GM18507 (cell line): ENCODE measurements at places on chromosomes 7 and 10.

DNA sequence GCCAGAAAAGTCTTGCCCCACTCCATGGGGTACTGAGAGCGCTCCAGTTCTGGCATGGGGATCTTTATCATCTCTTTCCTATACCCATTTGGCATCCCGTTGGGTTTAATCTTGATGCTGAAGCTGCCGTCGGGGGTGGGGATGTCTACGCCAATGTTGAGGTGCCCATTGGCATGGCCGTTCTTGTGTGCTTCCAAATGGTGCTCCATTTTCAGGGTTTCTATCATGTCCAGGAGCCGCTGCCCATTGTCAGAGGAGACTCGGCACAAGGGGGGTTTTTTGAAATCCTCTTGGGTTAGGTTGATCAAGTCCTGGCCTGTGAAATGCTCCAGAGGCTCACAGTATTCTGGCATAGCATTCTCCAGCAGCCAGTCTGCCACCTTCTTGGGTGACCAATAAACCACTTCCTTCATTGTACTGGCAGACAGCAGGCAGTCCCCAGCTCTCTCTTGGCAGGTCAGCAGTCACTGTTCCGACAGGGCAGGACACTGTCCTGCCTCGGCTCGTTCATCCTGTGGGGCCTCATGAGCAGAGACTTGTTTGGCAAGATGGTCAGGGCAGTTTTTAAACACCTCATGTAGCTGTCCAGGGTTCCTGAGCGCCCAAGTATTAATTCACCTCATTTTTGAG is 92.5 kb upstream of the ASAH2 start:
- no peak for DNase-seq

- no peak for DNase-seq
Observed at GRCh38 chr10:15321431-15322341, 49.4 kb downstream of the FAM171A1 start.

GRCh38 chr10:108970016-108970415 is 953.3 kb downstream of the XPNPEP1 start:
- no peak for DNase-seq

GRCh38 chr10:83562381-83562780 is 576.9 kb upstream of the GHITM start:
- no peak for DNase-seq

GRCh38 chr7:2684501-2684900 is 3.5 kb upstream of the AMZ1 start:
- no peak for DNase-seq

GRCh38 chr10:78381107-78381506 is 347.4 kb downstream of the RPS24 start:
- no peak for DNase-seq

DNA sequence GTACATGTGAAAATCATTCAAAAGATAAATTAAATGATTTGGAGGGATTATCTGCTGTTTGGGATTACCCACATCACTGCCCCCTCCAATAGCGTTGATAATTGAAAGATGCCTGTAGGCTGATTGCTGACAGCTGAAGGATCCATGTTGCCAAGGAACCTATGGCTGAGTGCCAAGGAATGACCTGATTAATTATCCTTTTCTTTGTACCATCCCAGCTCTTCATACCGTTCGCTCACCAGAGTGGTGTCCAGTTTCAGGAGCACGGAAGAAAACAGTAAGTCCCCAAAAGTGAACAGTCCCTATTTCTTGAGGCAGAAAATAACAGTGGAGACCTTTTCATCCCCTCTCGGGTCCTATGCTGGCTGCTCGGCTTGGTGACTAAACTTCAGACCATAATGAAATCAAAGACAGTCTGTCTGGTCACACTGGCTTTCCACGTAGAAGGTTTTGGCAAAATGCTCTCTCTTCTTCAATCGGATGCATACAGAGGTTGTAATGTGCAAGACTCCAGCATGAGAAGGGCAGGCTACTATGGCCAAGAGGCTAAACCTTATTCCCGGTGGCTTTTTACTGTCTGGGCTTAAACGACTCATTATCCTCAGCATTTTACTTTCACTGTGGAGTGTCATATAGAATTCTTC is 108.8 kb downstream of the SPAG6 start:
- DNase-seq: no peak

GRCh38 chr7:151626422-151627115 is 106.9 kb upstream of the RHEB start:
- no peak for DNase-seq

DNA sequence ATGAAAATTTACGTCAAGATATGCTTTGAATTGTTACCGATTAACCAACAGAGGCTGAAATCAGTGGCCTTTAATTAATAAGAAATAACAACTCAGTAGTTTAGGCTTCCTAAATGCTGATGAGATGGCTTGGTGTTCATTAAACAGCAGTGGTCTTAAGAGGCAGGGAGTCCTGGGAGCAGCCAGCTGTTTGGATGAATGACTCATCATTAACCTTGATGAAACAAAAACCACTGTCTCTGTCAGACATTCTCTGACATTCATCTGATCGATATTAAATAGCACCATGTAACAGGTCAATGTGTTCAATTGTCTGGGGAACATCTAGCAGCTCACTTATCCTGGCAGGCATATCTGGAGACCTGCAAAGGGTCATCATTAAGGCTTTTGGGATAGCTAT is 234.2 kb upstream of the LRRN3 start:
- no peak for DNase-seq

DNA sequence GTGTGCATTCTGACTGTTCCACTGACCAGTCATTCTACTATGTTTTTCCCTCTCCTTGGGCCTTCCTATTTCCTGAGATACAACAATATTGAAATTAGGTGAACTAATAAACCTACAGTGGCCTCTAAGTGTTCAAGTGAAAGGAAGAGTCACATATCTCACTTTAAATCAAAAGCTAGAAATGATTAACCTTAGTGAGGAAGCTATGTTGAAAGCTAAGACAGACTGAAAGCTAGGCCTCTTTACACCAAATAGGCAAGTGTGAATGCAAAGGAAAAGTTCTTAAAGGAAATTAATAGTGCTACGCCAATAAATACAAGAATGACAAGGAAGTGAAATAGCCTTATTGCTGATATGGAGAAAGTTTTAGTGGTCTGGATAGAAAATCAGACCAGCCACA is 5.7 kb upstream of the DYNC1I1 start:
- DNase-seq: no peak

DNA sequence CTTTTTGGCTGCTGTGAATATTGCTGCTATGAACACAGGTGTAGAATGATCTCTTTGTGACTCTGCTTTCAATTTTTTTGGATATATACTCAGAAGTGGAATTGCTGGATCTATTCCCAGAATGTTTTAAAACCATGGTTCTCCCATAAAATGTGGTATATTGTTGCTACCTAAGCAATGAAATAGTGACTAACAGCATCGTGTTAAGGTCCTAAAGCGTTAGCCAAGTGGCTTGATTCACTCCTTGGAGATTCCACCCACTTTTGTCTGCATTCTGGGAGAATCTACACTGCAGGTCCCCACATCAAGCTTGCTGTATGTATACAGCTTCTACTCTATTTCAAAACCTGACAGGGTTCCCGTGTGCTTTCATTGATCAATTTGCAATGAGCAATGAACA is 105.6 kb downstream of the CDK6 start:
- DNase-seq: no peak
